CD4-positive, alpha-beta memory T cell (primary cell): ENCODE measurements at places on chromosomes 16 and 17.
A peak's percentile ranks its signal among the peaks of the same experiment; 100 is the strongest.

DNA sequence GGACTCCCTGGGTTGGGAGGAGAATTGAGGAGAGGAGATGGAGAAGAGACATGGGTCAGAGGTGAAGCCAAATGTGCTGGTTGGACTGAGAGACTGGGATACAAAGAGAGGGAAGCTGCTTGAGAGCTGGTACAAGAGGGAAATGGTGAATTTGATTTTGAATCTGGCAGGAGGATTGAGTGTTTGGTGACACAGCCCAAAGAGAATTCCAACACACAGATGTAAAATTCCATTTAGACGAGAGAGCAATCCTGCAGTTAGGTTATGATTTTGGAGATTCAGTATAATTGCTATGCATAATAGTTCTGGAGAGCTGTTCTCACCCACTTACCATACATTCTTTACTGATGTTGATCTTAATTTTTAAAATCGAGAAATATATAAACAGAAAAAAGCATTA lies 57.7 kb downstream of the HSD17B2 start:
- no peaks in the 10 kb centered on the region for H3K27me3 ChIP-seq
- no peaks in the 10 kb centered on the region for H3K4me1 ChIP-seq

DNA sequence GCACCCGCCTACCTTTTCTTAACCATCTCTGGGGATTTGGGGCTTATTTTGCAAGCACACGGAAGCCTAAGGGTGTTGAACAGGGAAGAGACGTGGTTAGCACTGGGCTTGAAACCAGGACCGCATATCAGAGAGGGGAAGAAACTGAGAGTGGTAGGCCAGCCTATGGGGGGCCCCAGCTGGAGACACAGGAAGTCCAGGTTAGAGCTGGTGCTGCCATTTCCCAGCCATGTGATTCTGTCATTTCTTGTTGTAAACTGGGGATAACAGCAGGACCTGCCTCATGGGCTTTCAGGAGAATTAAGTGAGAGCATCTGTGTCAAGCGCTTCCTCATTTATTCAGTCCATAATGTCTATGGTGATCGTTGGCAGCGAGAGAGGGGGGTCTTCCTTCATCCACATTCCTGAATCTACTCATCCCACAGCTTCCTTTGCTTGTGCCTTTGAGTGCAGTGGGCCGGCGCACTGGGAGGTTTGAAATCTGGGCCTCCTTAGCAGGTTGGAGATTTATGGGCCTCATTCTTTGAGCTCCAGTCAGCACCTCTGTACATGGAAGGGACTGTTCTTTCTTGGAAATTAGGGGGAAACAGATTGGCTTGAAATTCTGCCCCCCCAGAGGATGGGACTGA lies 20.1 kb downstream of the NKD1 start:
- H3K4me1 ChIP-seq = peaks cover 4% of the 10 kb centered on the region
- no peak overlapping the region for H3K4me3 ChIP-seq
- no peak overlapping the region for H3K27ac ChIP-seq
- H3K27me3 ChIP-seq = no peaks in the 10 kb centered on the region
- no peaks in the 10 kb centered on the region for H3K36me3 ChIP-seq

GRCh38 chr17:45687594-45687993 lies 96.5 kb upstream of the CRHR1 start:
- no peak overlapping the region for H3K27ac ChIP-seq
- H3K4me1 ChIP-seq = no peaks in the 10 kb centered on the region
- H3K4me3 ChIP-seq = no peak overlapping the region
- no peaks in the 10 kb centered on the region for H3K27me3 ChIP-seq

DNA sequence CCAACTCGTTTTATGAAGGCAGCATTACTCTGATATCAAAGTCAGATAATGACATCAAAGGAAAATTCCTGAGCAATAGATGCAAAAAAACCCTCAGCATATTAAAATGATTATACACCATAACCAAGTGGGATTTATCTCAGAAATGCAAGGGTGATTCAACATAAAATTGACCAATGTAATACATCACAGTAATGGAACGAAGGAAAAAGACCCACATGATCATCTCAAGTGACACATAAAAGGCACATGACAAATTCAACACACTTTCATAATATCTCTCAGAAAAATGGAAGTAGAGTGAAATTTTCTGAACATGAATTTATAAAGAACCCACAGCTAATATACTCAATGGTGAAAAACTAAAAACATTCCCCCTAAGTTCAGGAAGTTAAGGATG lies 118.8 kb downstream of the ITFG1 start:
- DNase-seq = no peak
- no peak overlapping the region for H3K4me3 ChIP-seq
- no peaks in the 10 kb centered on the region for H3K4me1 ChIP-seq
- H3K36me3 ChIP-seq = no peaks in the 10 kb centered on the region
- no peak overlapping the region for H3K27ac ChIP-seq

DNA sequence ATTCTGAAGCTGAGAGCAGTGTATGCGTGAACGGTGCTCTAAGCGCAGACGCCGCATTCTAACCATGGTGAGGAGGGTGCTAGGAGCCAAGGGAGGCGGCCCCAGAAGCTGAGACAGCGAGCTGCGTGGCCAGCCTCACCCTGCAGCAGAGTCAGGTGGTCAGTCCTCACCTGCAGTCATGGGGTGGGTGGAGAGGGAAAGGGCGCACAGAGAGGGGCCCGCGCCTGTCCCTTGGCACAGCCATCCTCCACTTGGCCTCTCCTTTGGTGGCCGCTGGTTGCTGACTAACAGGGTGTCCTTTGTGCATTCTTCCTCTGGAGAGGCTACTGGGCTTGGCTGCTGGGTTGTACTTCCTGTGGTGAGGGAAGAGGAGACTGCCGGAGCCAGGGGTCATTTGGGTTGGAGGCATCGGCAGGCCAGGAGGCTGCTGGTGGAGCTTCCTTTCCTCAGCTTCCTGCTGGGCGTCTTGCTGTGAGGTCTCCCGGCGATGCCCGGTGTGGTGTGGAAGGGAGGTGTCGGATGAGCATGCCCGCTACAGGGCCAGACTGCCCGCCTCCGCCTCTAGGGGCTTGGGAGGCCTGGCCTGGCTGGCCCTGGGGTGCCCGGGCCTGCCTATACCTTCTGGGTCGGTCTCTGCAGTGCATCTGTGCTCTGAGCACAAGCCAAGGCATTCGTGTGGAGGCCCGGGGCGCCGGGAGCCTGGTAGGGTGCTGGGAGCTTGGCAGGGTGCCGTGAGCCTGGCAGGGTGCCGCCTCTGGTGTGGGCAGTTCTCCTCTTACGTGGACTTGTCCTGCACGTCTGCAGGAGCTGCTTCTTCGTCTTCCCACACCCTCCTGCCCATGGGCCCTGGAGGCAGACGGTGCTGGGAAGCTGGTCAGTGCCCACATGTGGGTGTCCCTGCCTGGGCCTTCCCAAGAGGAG lies 17.4 kb downstream of the RNF213 start:
- H3K36me3 ChIP-seq = peaks cover 40% of the 10 kb centered on the region
- no peak overlapping the region for H3K27ac ChIP-seq
- H3K4me1 ChIP-seq = peaks cover 21% of the 10 kb centered on the region
- no peak for DNase-seq
- H3K27me3 ChIP-seq = no peaks in the 10 kb centered on the region

DNA sequence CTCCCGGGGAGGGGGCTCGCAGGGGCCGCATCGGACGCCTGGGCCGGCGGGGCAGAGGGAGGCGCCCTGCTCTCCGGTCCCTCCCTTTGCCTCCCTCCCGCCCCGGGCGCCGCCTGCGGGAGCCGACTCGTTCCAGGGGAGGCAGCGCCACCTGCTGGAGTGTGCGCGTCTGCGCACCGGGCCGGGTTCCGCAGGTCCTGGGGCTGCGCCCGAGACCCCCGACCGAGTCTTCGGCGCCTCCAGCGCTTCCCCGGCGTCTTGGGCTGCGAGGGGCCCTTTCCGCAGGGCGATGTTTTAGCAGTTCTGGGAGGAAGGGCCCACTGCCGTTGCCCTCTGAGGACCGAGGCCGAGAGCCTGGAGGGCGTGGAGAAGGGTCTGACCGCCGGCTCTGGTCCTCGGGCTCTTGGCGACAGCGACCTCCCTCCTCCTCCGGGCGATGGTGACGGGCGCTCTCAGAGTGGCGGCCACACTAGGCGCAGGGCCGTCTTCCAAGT lies 106.3 kb downstream of the SEC14L1 start:
- no peaks in the 10 kb centered on the region for H3K36me3 ChIP-seq
- peaks cover 14% of the 10 kb centered on the region for H3K4me1 ChIP-seq
- DNase-seq = peak; percentile 77
- H3K27me3 ChIP-seq = no peaks in the 10 kb centered on the region

GRCh38 chr17:72710202-72710601 lies 382.3 kb downstream of the SLC39A11 start:
- H3K36me3 ChIP-seq = no peaks in the 10 kb centered on the region
- H3K27ac ChIP-seq = no peak overlapping the region
- H3K4me1 ChIP-seq = peaks cover 7% of the 10 kb centered on the region
- H3K4me3 ChIP-seq = no peak overlapping the region

- no peaks in the 10 kb centered on the region for H3K4me1 ChIP-seq
- no peaks in the 10 kb centered on the region for H3K27me3 ChIP-seq
- no peak for DNase-seq
- H3K27ac ChIP-seq = no peak overlapping the region
- no peak overlapping the region for H3K4me3 ChIP-seq
Measured at GRCh38 chr16:77437859-77438258, 3.0 kb upstream of the ADAMTS18 start.

GRCh38 chr17:36459601-36460000 lies 26.9 kb upstream of the ZNHIT3 start:
- H3K4me3 ChIP-seq = no peak overlapping the region
- H3K27me3 ChIP-seq = peaks cover 4% of the 10 kb centered on the region
- H3K4me1 ChIP-seq = no peaks in the 10 kb centered on the region
- H3K27ac ChIP-seq = no peak overlapping the region
- DNase-seq = no peak
- H3K36me3 ChIP-seq = no peaks in the 10 kb centered on the region

DNA sequence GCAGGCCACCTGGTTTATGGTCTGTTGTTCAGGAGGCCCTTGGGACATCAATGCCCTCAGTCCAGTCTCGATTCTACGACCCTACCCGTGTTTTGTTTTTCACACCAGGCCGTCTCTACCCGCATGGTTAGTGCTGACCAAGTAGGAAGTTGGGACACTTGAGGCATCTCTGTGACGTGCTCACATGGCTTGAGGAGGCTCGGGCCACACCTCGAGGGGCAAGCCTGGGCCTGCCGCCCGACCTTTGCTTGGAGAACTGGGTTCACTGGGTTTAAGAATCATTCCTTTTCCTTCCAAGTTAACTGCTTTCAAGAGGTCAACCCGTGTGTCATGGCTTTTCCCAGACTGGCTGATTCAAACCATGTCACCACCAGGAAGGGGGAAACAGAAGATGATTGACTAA lies 86.8 kb downstream of the CMIP start:
- no peak for DNase-seq
- H3K36me3 ChIP-seq = no peaks in the 10 kb centered on the region
- H3K4me1 ChIP-seq = peaks cover 22% of the 10 kb centered on the region
- H3K27ac ChIP-seq = no peak overlapping the region
- H3K27me3 ChIP-seq = no peaks in the 10 kb centered on the region

DNA sequence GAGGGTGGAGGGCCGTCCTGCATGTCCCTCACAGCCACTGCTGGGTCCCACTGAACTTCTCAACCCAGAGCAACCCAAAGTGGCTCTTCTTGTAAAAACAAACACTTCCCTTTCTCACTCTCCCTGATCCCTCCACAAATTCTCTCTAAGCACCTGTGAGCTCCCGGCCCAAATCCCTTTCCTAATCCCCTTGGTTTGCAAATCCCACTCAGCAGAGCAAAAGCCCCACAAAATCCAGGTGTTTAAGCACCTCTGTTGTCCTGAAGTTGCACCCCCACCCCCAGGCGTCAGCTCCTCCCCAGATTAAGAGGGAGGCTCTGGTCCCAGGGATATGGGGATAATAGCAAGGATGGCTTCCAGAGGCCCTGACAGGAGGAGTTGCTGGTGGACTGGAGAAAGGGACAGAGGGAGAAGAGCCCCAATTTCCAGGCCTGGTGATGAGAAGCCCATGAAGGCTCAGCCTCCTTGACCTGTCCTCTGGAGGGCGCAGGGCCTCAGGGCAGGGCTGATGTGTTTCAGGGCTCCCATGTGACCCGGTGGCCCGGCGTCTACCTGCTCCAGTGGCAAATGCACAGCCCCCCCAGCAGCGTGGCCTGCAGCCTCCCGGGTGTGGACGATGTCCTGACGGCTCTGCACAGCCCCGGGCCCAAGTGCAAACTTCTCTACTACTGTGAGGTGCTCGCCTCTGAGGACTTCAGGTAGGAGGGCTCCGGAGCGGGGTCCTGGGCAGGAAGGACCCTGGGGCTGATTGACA lies 23.0 kb downstream of the NAGPA start:
- H3K27me3 ChIP-seq = no peaks in the 10 kb centered on the region
- H3K4me1 ChIP-seq = no peaks in the 10 kb centered on the region
- no peak for DNase-seq
- H3K27ac ChIP-seq = no peak overlapping the region
- no peaks in the 10 kb centered on the region for H3K36me3 ChIP-seq
- no peak overlapping the region for H3K4me3 ChIP-seq

DNA sequence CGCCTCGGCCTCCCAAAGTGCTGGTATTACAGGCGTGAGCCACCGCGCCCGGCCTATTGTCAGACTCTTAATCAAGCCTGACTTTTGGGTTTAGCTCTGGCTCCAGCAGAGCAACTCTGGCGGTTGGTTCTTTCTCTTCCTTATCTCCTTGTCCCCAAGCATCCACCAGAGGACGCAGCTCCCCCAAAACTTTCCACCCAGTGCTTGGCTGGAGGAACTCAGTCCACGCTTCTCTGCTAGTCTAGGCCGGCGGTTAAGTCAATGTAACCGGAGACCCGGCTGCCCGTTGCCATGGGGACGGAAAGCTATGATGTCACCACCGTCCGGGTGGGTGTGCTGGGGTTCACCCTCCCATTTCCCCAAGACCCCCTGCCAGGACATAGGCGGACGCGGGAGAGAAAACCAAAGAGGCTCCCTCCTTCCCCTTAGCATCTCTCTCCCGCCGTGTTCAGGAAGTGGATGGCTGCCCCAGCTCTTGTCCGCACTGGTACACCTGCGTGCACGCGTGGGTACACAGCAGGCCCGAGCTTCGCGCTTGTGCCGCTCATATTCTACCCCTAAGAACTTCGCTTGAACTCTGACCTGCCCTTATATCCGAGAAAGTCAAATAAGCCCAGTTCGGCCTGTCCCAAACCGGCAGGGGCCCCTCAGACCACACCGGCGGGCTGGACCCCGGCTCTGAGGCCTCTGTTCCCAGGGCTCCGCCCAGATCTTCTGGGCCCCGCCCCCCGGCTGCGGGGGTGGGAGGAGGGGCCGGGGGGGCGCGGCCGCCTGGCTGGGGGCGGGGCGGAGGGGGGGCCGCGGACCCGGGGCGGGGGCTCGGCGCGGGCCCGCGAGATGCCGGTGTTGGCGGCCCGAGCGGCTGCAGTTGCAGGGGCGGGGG lies at the start of gene RND2:
Gene RND2, plus strand, starts transcription at position 825 of the 883 bp plus-strand sequence. CDS start 117 bp downstream, outside the sequence.
- peak within 1 kb of the TSS; percentile 69 for H3K27ac ChIP-seq
- H3K27me3 ChIP-seq = no peaks in the 10 kb centered on the region
- peaks cover 32% of the 10 kb centered on the region for H3K4me1 ChIP-seq
- peak; percentile 79 for DNase-seq
